WERI-Rb-1 (cell line): ENCODE measurements at places on chromosomes 2 and 18.

GRCh38 chr2:151730262-151730975, 3.9 kb downstream of the NEB start:
- DNase-seq: no peak

DNA sequence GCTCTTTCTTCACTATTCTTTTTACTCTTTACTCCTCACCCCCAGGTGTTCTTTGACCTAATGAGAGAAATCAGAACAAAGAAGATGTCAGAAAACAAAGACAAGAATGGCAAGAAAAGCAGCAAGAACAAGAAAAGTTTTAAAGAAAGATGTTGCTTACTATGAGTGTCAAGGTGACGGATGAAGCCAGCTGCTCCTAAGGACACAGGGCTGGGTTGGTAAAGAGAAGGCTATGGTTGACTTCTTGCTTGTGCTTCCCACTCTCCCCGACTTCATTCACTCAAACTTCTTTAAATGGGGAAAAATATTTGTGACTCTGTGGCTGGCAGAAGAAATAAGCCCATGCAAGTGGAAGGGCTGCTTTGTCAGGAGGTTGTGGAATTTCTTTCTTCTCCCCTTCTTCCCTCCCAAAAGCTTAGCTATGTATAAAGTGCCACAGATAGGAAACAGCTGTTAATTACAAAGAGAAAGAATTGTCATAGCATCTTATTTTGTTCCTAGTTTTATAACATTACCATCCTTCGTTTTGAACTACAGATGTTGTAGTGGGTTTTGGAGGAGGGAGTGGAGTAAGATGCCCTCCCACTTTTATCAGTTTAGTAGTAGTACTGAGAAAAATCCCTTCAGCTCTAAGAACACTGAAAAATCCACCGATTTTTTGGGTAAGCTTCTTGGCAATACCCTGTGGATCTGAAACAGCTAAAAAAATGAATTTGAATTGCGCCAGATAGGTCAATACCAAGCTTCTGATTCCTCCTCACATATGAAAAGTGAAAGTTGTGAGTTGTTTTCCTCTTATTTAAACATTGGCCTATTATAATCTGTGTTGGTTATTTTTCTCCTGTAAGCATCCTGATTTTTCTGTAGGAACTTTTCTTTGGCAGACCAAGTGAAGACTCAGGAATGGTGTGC, 40.7 kb downstream of the RALB start:
- no peak for DNase-seq

DNA sequence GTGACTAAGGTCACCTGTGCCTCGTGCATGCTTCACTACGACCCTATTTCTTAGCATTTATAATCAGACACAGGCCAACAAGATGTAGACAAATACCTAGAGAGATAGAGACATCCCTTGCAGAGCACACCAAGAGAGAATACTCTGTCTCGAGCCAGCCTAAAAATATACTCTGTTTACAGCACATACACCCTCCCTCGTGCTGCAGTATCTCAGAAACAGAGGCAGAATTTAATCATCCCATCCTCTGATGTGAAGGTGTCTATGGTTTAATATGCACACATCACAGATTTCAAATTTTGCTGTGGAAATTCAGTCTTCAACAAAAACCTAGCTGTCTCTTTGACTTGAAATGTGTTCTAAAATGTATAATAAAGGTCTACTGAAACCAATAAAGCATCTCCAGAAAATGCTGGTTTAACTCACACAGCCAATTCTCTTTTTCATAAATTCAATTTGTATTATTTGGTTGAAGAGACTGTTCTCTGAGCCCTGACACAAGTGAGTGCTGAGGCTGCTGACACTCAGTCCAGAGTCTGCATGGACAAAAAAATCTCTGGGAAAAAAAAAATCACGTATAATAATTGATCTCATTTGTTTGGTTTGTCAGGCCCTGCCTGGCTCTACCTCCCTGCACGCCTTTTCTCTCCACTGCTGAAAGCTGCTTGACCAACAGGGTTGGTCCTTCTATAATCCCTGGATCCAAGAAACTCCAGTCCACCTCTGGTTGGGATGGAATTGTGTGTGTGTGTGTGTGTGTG, 142.0 kb upstream of the FSHR start:
- no peak for DNase-seq

GRCh38 chr2:236162031-236162845, 5.9 kb downstream of the GBX2 start:
- DNase-seq: no peak

DNA sequence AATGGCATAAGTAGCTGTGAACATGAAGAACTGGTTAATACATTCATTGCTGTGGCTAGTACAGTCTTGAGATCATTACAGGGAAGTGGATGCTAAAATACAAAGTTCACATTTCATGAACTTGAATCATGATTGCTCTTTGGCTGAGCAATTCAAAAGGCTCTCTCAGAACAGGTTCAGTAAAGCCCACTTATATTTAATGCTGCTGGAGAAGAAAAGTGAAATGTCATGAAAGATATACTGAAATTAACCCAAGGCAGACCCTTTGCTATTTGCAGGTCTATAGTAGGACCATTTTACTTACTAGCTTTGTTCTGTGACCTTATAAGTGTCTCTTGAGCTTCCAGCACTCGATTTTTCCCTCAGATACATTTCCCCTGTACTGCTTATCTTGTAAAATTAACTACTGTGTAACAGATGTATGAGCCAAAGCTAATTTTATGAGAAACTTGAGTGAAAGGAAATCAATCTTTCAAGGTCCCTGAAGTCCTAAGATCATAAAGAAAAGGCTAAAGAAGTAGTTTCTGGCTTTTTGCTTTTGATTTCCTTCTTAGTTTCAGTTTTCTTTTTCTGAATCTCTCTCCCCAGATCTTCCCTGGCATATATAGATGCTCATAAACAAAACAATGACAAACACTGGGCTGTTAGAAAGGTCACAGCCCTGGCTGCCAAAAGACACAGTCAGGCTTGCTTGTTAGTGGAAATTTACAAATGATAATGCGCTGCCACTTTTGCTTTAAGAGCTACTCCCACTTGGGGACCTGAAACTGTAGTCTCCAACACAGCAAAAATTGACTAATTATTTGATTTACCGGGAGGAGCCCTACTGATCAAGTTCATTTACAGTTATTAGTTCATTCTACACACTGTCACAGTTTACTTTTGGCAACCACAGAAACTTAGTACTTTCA, 132.7 kb upstream of the XPO1 start:
- no peak for DNase-seq

DNA sequence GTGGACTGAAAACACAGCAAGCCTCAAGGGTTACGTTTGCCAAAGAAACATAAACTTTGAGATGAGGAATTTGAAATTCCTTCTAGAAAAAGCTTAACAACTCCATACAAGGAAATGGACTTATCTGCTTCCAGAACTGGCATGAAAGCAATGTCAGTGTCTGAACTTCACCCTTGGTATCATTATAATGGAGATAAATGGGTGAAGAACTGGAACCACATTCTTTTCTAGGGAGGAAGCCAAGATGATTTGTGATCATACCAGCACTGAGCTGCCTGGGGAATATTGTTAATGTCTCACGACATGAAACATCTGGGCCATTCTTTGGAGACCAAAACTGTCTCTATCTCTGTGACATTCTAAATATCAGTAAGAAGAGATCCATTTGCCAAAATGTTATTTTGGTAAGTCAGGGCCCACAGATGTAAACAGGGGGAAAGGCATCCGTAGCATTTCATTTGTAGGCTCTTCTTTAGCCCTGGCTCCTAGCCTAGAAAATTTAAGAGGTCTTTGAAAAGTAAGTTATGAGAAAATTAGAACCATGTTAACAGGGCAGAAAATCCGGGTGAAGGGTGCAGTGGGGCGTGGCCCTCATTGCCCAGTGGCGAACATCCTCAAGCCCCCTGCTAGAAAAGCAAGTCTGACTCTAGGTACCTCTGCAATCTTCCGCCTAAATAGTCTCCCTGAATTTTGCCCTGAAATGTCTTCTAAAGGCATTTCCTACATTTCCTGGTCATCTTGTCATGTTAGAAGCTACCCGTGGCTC, 295.3 kb upstream of the EPAS1 start:
- DNase-seq: no peak

- peak; percentile 4 for DNase-seq
These were observed 55.7 kb downstream of the PAPOLG start for GRCh38 chr2:60811491-60812375.

DNA sequence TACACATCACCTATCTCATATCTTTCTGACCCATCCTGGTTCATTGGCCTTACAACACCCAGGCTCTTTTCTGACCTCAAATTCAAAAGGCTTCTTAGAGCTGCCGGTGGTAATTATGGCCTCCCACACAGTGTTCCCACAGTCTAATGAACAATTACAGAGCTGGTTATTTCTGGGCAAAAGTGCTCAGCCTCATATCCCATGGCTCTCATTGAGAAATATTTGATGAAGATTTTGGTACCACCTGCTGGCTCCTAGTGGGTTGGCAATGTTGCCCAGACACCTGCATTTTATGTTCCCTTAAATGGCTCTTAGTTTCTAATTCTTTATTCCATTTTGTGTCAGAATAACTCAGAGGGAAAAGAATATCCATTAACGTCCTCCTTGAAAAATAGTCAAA, 20.1 kb upstream of the SCYGR2 start:
- DNase-seq: no peak

DNA sequence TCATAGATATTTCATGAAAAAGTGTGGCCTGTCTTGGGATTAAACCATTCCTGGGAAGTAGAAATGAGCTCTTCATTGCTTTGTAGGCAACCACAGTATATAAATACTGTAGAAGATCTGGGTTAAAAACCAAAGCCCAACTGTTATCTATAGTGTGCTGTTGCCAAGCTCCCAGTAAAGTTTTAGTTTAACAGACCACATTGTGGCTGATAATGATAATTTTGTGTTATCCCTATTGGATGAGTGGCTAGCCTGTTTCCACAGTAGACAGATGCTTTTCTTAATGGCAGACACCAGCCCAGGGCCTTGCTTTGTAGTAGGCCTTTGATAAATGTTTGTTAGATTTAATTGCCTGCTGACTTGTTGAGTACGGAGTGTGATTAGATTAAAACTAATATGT, 52.1 kb downstream of the FMNL2 start:
- no peak for DNase-seq

GRCh38 chr2:234203135-234203984, 152.9 kb downstream of the SPP2 start:
- DNase-seq: no peak

DNA sequence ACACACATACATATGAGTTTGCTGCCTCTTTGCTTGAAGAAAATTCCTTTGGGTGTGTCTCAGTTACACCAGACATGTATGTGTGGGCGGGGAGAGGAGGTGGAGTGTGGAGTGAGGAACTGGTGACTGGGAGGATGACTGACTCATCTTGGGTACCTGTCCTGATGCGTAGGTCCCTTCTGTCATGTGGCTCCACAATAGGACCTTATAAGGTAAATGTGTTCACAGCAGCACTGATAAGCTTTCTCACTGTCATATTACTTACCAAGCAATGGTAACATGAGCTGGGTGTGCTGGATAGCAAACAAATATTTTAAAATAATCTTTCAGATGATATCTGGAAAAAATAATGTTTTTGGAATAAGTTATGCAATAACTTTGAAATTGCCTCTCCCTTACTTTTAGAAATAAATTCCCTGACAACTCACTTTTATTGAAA, 45.1 kb downstream of the SLC9A2 start:
- no peak for DNase-seq

DNA sequence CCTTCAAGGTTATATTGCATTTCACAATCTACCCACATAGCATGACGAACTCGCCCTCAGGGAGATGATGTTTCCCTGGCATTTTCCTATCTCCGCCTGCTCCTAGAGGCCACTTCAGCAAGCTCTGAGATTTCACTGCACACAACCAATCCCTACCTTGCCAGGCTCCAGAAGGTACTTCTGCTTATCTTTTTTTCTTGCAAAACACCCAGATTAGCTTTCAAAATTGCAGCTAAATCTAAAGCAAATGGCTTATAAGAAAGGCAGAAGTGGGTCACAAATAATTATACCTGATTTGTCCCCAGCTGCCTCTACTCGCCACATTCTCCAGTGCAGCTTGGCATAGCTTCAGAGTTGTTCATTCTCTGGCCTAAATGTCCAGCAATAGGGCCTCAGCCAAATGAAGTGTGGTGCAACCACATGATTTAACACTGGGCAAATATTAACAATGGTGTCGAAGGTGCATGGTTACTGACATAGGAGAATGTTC, 32.4 kb upstream of the MRPL19 start:
- no peak for DNase-seq

- DNase-seq: peak; percentile 97
These were observed 5.8 kb upstream of the DGUOK start for GRCh38 chr2:73920577-73921545.

GRCh38 chr2:75023666-75024455, 65.4 kb downstream of the POLE4 start:
- no peak for DNase-seq

DNA sequence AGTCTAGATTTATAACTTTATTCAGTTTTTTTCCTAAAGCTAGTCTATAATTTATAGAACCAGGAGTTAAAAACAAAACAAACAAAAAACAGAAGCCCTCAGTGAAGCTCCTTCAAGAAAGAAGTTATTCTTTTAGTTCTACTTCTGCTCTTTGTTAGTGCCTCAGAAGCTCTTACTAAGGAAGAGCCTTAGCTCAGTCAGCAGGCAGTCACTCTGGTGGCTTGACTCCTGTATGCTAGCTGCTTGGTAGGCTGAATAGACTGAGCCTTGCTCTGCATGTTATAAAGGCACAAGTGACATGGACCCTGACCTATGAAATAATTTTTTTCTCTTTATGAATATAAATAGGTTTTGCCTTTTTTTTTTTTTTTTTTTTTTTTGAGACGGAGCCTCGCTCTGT, 24.8 kb downstream of the NCOA1 start:
- DNase-seq: no peak

DNA sequence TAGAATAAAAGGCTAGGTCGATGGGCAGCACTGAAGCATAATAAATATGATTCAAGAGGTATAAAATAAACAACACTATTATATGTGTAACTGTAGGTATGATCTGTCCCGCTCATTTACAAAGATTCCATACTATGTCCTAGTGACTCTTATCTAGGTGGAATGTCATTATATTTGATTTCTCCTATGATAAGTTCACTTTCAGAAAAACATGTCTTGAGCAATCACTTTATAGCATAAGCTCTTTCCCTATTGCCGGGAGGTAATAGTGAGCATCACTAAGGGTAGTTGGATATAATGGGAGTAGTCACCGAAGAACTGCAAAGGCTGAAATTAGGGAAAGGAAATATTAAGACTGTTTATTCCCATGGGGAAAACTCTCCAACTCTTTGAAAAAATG, 330.3 kb upstream of the THUMPD2 start:
- DNase-seq: no peak

DNA sequence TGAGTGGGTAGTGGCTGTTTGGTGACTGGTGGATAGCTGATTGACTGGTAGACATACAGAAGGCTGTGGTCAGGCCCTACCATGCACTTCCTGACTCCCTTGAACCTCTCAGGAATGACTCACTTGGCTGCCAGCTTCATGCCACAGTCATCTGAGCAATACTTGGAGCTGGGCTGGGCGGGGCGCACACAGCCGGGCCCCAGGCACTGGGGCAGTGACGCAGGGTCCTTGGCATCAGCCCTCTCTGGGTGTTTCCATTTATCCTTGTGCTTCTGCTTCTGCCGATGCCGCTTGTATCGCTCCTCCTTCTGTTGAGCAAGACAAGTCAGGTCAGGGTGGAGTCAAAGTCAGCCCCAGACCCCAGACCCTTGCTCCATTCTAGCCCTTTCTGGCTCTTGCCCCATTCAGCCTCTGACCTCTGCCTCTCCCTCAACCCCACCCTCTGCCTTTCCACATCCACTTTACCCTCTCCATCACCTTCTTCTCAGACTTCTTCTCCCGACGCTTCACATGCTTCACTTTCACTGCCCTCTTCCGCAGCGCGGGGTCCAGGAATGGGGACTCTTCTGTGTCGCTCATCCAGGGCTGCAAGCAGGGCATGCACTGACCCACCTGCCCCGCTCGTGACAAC, 3.0 kb upstream of the MBD1 start:
- DNase-seq: no peak

GRCh38 chr2:19933351-19933981, 31.7 kb upstream of the TTC32 start:
- no peak for DNase-seq
